ENCODE measurements at places on chromosomes 13 and 19.

DNA sequence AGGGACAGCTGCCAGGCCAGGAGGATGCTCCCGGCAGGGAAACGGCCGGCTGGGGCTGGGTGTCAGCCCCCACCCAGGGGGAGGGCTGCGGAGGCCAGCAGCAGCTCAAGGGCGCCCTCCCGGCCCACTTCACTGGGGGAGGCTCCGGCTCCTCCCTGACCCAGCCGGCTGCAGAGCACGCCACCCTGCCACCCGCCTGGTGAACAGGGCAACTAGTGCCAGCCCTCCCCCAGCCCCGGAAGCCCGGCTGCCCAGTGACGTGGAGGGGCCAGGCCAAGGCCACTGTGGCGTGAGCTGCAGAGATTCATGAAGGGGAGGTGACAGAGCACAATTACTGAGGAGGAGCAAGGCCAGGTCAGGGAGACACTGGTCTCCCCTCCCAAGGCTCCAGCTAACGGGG, 14.7 kb downstream of the REXO1 start:
- peak; percentile 43 for DNase-seq

DNA sequence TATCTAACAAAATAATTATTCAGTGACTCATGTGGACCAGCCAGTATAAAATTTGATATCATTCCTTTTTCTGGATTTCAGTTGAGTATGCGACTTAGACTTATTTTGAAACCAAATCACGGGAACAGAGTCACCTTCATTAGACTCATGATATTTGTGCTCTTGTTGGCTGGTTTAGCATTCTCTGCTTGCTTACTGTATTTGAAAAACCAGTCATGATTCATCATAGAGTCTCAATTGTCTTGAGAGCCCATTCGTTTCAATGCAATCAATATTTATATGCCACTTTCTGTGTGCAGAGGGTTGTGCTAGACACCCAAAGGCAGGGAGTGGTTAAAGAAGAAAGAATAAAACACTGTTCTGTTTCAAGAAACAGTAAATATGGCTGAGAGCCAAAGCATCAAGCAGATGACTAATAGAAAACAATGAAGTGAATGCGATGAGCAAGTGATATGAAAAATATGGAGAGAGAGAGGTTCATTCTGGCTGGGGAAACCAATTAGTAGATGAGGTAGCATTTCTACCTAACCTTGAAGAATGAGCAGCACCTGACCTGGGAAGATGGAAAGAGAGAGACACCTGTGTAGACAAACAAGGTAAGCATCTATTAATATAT, 99.6 kb upstream of the MBNL2 start:
- DNase-seq = no peak

DNA sequence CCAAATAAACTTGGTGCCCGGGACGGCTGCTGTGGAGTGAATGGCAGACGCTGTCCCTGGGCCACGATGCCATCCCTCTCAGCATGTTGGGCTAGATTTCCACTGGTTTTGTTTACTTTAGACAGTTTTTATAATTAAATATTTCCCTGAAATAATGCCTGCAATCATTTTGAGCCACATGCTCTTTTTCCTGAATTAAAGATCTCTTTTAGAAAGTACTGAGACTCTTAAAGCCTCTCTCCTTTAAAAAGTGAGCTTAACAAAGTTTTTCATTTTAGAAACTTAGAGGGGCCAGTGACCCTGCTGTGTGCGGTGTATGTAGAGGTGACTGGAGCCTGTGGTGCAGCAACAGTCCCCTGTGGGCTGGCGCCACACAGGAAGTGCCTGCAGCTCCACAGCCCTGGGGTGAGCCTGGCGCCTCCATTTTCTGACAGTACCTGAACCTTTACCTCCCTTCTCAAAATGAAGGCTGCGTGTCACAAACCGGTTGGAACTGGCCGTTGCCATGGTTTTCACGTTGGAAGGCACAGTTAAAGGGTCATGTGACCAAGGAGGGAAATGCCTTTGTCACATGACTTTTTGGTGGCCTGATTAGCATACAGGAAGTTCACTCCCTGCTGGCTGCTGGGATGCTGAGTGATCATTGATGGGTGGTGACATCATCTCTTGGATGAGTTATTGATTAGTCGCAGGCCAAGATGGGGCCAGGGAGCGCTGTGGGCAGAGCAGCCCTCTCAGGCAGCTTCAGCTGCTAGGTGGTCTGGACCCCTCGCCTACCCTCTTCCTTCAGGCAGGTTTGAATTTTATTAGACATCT, 26.3 kb downstream of the TSSK6 start:
- peak; percentile 70 for DNase-seq

DNA sequence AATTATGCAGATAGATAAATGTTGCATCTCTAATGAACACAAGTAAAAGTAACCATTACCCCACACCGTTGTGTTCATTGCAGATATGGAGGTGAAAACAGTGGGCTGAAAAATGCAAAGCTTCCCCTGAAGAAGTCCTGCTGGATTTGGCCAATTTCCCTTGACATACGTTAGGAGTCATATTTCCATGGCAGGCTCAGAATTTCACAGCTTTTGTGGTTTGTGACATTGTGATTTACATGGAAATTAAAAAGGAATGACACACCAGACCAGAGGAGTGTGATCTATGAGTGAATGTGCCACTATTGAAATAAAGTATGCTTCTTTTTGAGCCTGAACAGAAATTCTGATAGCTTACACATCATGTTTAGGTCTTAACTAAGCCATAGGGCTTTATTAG, 221.1 kb upstream of the TMTC4 start:
- DNase-seq = no peak

DNA sequence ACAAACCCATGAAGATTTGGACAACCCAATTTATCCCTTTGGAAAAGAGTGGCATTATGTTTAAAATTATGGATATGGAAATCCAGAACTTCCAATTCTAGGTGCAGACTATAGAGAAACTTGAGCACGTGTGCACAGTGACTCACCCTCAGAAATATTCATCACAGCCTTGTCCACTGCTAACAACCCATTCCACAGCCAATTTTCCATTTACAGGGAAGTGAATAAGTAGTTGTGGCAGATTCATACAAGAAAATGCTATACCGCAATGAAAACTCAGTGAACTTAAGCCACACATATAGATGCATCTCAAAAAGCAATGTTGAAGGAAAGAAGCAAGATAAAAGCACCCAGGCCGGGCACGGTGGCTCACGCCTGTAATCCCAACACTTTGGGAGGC, 133.3 kb downstream of the USP12 start:
- DNase-seq = no peak
